ENCODE measurements at places on chromosomes 3 and 15. TPM values are rescaled to one million over a fixed set of nuclear protein-coding genes. Genes with fewer than 3 reads are reported as not detected.

NUP210 gene
- 162 TPM for total RNA-seq

TRPM1 gene
- not detected for total RNA-seq

ANKRD34C gene
- not detected for total RNA-seq

AADAC gene
- not detected for total RNA-seq

KLHL40 gene
- not detected for total RNA-seq

SPG21 gene
- 53.7 TPM for total RNA-seq

ZFYVE19 gene
- 27.9 TPM for total RNA-seq

DAPK2 gene
- 0.77 TPM for total RNA-seq

MAP6D1 gene
- 0.58 TPM for total RNA-seq

EPHB1 gene
- total RNA-seq: 1.2 TPM

TIGIT gene
- total RNA-seq: 3.1 TPM

CYP8B1 gene
- total RNA-seq: not detected

DAZL gene
- not detected for total RNA-seq

IQGAP1 gene
- 197 TPM for total RNA-seq

BFSP2 gene
- total RNA-seq: not detected
